NCI-H82 (cell line): ENCODE measurements at places on chromosomes 7 and 10.

- DNase-seq = no peak
Observed at GRCh38 chr10:12348294-12348869, 965 bp upstream of the CAMK1D start.

DNA sequence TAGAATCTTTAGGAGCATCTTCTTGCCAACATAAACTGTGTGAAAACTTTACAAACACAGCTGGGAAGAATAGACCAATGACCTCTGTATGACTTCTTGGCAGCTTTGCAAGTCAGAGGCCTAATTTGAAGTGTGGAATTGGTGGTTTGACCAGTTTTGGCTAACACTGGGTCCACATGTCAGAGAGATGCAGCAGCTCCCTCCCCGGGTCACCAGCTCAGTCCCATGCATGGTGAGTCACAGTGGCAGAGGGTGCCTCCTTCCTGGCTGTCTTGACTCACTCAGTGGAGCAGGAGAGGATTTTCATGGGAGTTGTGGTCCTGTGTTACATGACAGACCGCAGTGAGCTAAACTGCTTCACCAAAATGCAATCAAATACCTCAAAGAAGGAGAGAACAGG, 8.2 kb upstream of the STARD3NL start:
- DNase-seq = no peak

DNA sequence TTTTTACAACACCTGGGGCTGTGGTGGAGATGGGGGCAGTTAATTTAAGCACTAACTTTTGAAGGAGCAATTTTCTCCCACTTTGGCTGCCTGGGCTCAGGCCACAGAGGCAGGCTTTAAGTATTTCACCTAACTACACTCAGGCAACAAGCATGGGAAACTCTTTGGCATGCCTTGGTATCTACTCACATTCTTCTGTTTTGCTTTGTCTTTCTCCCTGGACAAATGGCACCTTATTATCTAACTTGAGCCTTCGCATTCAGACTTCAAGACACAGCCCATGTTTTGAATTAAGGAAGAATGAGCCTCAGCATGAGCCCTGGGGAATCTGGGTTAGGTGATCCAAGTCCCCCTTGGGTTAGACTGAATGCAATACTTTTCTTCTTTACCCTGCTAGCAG, 31.8 kb upstream of the BMPER start:
- no peak for DNase-seq

GRCh38 chr7:17946591-17946990, 6.3 kb upstream of the SNX13 start:
- no peak for DNase-seq

GRCh38 chr7:69598487-69599285, 411 bp downstream of the AUTS2 start:
- DNase-seq = peak; percentile 78

GRCh38 chr10:97428572-97428981, 2.6 kb downstream of the PGAM1 start:
- no peak for DNase-seq

GRCh38 chr10:120493411-120494312, 36.6 kb downstream of the PLPP4 start:
- no peak for DNase-seq

DNA sequence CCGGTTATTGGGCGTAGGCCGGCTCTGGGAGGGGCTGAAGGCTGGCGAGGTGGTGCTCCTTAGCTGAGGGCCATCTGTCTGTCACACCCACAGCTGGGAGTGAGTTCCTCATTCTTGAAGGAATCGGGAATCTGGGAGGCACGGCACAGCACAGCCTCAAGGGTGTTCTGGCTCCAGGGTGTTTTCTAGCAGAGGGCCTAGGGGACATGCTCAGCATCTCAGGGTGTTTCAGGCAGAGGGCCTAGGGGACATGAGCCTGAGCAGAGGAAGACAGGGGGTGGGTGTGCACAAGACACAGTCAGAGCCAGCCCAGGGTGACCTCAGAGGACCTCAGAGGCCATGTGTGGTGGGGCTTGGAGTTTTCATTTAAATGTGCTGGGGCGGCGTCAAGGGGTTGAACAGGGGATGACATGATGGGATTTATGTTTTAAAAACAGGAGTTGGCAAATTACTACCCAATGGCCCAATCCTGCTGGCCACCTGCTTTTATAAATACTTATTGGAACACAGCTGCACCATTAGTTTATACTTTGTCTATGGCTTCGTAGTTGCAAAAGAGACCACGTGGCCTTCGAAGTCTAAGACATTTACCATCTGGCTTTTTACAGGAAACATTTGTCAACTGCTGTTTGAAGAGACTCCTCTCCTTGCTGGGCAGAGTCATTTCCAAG, 121.6 kb downstream of the PRKAG2 start:
- DNase-seq = no peak

- peak; percentile 64 for DNase-seq
Observed at GRCh38 chr7:42876182-42877068, 35.4 kb downstream of the C7orf25 start.

DNA sequence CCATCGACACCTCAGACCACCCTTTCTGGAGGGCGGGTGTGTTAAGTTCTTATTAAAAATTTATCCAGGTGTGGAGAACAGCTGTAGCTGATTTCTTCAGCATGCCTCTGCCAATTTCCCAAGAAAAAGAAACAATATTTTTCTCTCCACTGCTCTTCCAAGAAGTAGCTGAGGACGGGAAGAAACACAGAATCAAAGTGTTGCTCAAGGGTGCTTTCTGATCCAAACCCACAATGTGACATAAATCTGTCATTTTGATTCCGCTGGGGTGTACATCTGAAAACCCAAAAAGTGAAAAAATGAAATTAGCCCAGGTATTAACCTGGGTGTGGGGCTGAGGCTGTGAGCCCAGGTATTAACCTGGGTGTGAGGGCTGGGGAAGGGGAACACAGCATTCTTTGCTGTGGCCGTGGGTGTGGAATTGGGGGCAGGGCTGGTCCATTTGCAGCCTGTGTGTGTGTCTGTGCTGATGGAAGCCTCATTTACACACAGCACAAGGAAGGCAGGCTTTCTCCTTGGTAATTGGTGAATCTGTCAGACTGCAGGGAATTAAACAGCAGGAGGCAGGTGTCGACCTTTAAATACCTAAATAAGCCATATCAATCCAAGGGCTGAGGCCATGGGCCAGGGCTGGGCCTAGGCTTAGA, 48.4 kb upstream of the CCDC3 start:
- peak; percentile 65 for DNase-seq

DNA sequence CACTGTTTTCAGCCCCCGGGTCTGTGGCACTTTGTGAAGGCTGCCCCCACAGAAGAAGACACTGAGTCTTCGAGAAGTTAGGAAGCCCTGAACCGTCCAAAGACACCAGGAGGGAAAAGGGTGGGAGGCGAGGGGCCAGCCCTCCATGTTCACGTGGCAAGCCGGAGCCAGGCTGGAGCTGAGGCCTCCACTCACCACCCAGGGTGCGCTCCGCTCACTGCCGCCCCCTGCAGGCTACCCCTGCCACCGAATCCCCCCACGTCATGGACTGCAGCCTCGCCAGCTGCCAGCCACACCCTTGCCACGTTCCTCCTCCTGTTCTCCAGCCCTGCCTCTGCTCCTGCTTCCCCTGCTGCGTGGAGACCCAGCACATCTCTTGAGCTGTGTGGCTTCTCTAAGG, 59.0 kb upstream of the EN2 start:
- DNase-seq = peak; percentile 41

GRCh38 chr10:36391405-36391804, 734.0 kb upstream of the ANKRD30A start:
- DNase-seq = no peak

DNA sequence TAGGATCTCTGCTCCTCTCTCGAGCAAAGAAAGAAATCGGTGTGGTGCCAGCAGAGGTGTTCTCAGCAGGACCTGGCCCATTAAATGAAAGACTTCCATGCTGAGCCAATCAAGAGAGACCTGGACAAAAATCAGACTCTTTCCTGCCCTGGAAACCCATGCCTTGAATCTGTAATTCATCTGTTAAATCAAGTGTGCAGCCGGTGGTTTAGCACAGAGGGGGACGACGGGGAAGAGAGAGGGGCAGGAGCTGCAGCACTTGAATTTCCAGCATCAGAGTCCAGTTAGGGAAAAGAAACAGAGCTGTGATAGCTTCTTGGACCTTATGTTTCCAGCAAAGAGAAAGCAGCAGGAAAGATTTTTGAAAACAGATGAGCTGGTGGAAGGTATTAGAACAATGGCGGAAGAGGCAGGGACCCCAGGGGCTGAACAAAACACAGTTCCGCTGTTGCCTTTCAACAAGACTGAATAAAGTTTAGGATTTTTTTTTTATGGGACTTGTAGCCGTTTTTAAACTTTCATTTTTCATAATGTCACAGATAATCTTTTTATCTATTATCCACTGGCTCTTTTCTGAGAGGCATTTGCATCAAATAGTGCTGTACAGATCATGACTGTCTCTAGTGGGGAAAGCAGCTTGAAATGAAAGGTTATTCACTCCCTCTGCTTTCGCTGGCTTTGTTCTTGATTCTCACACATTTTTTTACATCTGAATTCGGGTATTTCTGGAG, 543.6 kb upstream of the GALNT17 start:
- DNase-seq = no peak

GRCh38 chr10:62482581-62482980, 108.4 kb downstream of the ZNF365 start:
- DNase-seq = no peak

GRCh38 chr10:30456266-30456665, 22.3 kb downstream of the MAP3K8 start:
- no peak for DNase-seq

GRCh38 chr10:116197946-116198675, 74.9 kb downstream of the GFRA1 start:
- peak; percentile 44 for DNase-seq

- DNase-seq = peak; percentile 75
Observed at GRCh38 chr10:120456626-120457430, at the start of gene PLPP4. PLPP4 (plus strand) TSS chr10:120457227; CDS start chr10:120457306, 79 bp downstream.

DNA sequence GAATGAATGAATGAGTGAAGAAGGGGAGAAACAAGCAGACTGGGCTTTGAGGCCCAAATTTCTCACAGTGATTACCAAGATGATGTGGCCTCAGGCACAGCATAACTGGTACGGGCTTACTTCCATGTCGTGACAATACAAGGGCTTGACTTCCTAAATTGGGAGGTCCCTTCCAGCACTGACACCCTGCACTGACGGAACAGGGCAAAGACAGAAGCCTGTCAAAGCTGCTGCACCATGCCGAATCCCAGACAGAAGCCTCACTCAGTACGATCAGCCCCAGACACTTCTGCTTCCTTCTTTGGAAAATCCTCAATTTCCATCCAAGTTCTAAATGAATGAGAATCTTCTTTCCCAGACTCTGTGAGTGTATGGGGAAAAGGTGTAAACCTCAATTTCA, 51.9 kb downstream of the GNA12 start:
- no peak for DNase-seq

DNA sequence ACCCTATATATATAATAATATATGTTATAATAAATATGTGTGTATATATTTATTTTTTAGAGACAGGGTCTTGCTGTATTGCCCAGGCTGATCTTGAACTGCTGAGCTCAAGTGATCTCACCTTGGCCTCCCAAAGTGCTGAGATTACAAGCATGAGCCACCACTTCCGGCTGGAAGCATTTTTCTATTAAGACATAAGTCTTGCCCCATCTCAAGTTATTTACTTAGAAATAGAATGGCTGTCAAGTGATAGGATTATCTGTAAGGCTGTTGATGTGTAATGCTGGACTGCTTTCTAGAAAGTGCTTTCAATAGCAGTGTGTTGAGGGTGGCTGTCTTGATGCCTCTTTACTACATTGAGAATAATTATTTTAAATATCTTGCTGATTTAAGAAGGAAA, 65.2 kb downstream of the ZMYND11 start:
- peak; percentile 2 for DNase-seq

DNA sequence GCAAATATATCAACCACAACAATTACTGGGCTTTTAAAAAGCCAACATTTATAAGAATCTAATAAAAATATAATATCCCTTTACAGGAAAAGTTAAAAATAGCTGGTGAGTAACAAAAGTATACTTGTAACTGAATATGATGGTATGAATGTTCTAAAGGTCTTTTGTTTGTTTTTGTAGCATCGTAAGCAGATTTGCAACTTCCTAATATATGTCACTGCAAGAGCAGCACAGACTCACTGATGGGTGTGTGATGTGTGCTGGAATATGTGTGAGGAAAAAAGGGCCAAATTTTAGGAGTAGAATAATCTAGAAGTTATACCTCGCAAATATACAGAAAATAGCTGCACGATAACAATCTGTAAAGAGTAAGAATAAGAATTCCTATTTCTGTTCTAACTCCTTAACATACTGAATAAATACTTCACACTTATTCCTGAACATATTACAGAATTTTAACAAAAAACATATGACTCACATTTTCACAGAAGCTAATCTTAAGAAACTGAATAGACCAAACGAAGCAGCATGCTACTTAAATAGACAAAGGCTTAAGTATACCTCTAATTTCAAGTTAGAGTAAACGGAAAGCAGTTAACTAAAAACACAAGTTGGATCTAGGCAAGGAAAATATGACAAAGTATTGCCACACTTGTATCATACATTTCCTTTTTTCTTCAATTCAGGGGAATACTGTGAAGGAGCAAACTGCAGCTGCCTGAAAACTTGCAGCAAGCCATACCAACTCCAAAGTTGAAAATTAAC, 9.6 kb downstream of the ETV1 start:
- no peak for DNase-seq

DNA sequence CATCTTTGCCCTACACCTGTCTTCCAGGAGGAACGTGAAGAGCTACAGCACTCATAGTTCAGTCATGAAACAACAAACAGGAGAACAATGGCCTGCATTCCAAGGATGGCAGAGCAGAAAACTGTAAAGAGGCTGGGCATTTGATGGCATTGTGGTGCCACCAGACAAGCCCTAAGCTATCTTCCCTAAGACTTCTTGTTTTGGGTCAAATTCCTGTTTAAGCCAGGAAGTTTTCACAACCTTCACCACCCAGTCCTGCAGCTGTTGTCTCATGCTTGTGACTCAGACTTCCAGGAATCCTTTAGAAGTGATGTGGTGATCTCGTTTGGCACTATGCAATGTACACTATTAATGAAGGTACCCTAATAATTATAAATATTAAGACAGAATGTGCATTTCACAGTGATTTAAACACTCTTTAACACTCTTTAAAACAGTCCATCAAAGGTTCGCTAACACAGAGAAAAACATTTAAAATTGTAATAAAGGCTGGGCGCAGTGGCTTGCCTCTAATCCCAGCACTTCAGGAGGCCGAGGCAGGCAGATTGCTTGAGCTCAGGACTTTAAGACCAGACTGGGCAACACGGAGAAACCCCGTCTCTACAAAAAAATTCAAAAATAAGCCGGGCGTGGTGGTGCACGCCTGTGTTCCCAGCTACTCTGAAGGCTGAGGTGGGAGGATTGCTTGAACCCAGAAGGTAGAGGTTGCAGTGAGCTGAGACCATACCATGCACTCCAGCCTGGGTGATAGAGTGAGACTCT, 2.7 kb upstream of the HERPUD2 start:
- DNase-seq = no peak

DNA sequence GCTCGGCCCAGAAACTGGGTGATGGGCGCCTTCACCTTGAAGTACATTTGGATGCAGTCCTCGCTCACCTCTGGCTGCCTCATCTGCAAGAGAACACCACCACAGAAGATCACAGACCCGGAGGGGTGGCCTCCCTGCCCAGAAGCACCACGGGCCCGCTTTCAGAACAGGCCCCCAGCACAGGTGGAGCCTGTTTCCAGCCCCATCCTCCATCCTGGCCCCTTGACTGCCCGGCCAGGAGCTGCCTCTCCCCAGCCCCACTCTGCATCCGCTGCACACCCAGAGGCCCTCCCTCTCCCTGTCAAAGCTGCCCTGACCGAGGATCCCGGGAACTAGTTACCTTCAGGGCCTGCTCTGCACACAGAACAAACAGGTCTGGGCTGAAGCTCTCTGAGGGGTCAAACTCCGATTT, 724 bp downstream of the CFAP46 start:
- DNase-seq = no peak

GRCh38 chr7:96059075-96059474, 262.8 kb downstream of the SLC25A13 start:
- no peak for DNase-seq

GRCh38 chr7:157523371-157523765, 186.6 kb downstream of the DNAJB6 start:
- no peak for DNase-seq
